ENCODE measurements at places on chromosomes 4 and X.

GRCh38 chr4:89703829-89704590 lies 133.0 kb downstream of the SNCA start:
- no peak for DNase-seq

DNA sequence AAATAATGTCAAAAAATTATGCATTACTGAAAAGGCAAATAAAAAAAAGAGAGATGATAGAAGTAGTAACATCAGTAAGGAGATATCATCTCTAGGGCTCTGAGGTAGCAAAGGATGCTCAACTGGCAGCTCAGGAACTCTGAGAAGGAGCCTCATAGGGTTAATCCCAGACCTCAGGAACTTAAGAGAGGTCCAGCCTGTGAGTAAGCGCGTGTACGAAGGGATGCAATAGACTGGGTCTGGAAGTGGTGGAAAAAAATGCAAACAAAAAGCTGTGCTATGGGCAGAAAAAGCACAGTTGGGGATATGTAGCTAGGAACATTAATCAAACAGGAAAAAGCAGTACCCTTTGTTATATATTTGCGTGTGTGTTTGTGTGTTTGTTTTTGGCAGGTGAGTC lies 282.0 kb downstream of the GALNTL6 start:
- no peak for DNase-seq

- DNase-seq = peak; percentile 24
These were observed 79.9 kb upstream of the MAP3K15 start for GRCh38 chrX:19595043-19595677.

GRCh38 chr4:126916626-126917140 lies 716.1 kb upstream of the INTU start:
- no peak for DNase-seq

DNA sequence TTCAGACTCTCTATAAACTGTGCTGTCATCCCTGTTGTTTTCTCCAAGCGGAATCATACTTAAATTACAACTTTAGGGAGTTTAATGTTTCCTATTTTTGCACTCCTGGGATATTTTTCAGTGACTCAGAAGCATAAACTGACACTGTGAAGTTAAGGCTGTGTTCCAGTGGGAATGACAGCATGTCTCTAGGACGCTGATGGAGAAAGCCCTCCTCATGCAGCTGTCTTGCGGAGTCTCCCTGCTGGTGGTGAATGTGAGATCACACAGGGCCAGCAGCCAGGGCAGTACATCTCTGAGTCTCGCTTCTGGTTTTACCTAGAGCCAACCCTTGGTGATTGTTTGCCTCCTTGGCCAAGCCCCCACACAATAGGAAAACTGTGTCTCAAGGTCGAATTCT lies 53.3 kb downstream of the NFKB1 start:
- DNase-seq = peak; percentile 8

DNA sequence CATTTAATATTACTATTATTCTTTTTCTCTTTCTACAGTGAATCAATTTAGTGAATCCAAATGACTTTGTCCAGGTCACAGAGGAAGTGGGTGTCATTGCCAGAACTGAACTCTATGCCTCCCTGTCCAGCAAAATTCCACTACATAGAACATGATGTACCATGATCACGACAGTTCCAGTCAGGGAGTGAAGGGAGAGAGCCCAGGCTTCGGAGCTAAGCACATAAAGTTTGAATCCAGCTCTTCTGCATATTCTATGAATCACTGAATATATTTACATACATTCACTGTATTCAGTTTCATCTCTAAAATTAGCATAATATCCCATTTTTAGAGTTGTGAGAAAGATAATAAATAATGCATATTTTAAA lies 17.4 kb downstream of the ARHGEF38 start:
- no peak for DNase-seq
